ENCODE measurements at places on chromosomes 2 and 18. TPM values are rescaled to one million over a fixed set of nuclear protein-coding genes. Genes with fewer than 3 reads are reported as not detected.

The COLEC11 gene
- total RNA-seq: 0.21 TPM

GRCh38 chr2:171253900-171254650 is 93.4 kb upstream of the TLK1 start:
- H3K27ac ChIP-seq: no peak overlapping the region
- peaks cover 2% of the 10 kb centered on the region for H3K36me3 ChIP-seq
- H3K4me1 ChIP-seq: peaks cover 15% of the 10 kb centered on the region
- no peak for DNase-seq
- no peaks in the 10 kb centered on the region for H3K27me3 ChIP-seq

GRCh38 chr2:47521666-47522285 is 118.8 kb downstream of the MSH2 start:
- H3K36me3 ChIP-seq: no peaks in the 10 kb centered on the region
- no peaks in the 10 kb centered on the region for H3K27me3 ChIP-seq
- DNase-seq: no peak
- H3K4me1 ChIP-seq: peaks cover 22% of the 10 kb centered on the region

DNA sequence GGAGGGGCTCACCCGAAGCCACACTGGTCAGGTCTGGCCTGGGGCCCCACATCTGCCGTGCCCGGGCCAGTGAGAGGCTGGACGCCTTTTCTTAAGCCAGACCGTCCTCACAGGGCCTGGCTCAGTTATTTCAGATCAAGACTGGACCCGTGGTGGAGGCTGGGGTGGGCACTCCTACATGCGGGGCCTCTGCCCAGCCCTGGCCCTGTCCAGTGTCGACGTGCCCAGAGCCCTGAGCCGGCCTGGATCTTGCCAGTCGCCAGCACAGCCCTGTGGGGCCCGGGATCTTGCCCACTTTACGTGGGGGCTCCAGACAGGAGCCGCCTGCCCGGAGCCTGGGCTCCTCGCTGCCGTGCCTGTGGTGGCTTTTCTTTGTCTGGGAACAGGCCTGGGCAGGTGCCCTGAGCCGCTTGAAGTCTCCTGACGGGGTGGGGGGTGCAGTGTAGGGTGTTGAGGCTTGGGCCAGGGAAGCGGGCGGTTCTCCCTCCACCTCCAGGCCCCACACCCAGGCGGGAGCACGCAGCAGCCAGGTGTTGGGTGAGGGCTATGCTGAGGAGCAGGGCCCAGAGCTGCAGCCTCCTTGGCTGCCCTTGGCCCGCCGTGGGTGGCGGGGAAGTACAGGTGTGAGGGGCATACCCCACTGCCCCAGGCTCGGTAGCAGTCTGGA is 6.0 kb downstream of the GPC1 start:
- peaks cover 11% of the 10 kb centered on the region for H3K27me3 ChIP-seq
- peaks cover 5% of the 10 kb centered on the region for H3K4me1 ChIP-seq
- DNase-seq: no peak
- no peak overlapping the region for H3K27ac ChIP-seq

DNA sequence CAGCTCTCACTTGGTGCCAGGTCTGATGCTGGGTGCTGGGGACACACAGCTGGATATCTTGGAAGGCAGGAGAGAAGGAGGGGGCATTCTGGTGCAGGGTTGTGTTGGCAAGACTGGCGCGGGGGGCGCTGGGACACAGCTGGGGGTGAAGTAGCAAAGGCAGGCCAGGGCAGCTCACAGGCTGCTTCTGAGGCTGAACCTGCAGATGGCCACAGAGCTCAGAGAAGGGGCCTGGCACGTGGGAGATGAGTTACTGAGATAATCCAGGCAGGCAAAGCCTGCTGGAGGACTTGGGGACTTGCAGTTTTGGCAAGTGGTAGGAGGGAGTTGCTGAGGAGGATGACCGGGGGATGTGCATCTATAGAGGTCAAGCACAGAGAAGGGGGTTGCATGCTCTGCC is 16.2 kb upstream of the DGKD start:
- H3K27ac ChIP-seq: peak overlapping the region; percentile 72
- DNase-seq: no peak
- H3K27me3 ChIP-seq: no peaks in the 10 kb centered on the region
- no peaks in the 10 kb centered on the region for H3K36me3 ChIP-seq
- H3K4me1 ChIP-seq: peaks cover 19% of the 10 kb centered on the region

DNA sequence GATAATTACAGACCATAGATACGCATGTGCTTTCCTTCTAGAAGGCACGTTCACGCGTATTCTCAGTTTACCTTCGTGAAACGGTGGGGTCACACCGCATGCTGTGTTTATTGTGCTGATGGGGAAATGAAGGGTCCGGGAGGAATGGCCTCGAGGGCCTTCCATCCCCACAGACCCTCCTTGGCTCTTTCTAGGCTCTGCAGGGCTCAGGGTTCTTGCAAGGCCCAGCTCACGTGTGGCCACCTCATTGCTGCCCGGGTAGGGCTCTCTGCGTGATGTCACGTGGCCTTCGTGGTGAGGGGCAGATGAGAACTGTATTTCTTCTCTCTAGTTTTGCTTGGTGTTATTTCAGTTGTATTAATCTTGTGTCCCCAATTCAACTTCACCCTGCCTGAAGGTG is 133.5 kb upstream of the ALKAL2 start:
- H3K36me3 ChIP-seq: no peaks in the 10 kb centered on the region
- DNase-seq: no peak
- no peak overlapping the region for H3K4me3 ChIP-seq
- H3K27me3 ChIP-seq: peaks cover 25% of the 10 kb centered on the region
- no peaks in the 10 kb centered on the region for H3K4me1 ChIP-seq

DNA sequence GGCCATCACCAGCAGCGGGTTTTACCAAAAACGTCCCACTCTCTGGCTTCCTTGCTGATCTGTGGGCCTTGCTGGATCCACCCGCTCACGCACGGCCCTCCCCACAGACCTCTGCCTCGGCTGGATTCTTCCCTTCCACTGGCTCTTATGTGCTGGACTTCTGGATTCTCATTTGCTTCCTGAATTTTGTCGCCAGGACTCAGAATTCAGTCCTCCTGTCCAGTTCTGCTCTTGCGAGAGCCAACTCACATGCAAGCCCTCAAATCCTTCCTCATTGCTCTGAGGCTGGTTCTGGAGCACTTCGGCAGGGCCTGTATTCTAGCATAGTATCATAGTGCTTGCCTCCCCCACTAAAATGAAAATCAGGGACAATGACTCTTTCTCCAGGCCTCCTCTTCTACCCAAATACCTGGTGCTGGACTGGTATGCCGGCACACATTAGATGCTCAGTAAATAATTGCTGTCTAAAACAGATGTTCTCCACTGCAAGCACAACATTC is 115.5 kb downstream of the ATL2 start:
- H3K27ac ChIP-seq: no peak overlapping the region
- DNase-seq: no peak

DNA sequence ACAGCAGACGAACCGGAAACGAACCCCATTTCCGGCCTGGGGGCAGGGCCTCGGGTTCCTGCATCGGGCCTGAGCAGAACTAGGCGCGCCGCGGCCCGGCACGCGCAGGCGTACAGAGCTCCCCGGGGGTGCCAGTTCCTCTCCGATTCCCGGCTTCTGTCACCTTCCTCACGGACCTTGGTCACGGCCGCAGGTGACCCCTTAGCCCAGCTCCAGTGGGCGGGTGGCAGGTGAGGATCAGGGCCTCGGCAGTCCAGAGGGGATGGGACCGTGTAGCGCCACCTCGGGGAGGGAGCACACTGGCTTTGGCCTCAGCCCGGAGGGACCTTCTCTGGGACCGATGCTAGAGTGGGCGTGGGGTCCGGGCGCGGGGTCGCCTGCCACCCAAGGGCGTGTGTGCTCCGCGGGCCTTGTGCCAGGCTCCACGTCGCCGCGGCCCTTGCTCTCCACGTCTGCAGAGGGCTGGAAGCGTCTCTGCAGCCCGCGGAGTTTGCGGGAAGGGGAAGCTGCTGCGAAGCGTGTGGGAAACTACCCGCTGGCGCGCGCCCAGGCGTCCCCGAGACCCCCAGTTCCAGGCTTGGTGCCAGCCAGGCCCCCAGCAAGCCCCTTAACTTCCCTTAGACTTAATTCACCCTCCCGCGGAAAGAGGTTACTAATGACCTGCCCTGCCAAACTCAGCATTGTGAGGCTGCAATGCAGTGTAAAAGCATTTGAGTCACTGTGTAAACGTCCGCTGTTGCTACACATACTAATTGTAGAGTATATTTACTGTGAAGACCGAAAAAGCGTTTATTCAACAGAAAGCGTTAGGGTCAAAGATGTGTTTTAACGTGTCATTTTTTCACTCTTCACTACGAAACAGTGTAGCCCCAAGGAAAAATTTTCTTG is at the start of gene TRAPPC12:
TRAPPC12 (plus strand) TSS at position 48 of the 888 bp plus-strand sequence. CDS start 7,930 bp downstream, outside the sequence.
- DNase-seq: peak; percentile 93
- H3K27me3 ChIP-seq: no peaks in the 10 kb centered on the region
- peaks cover 46% of the 10 kb centered on the region for H3K4me1 ChIP-seq
- peak within 1 kb of the TSS; percentile 99 for H3K4me3 ChIP-seq
- H3K27ac ChIP-seq: peak within 1 kb of the TSS; percentile 95

GRCh38 chr2:156670104-156670503 is 233.9 kb downstream of the GPD2 start:
- H3K27ac ChIP-seq: no peak overlapping the region
- H3K4me1 ChIP-seq: no peaks in the 10 kb centered on the region
- H3K4me3 ChIP-seq: no peak overlapping the region
- H3K27me3 ChIP-seq: no peaks in the 10 kb centered on the region

GRCh38 chr2:38534746-38535403 is 67.9 kb downstream of the HNRNPLL start:
- no peaks in the 10 kb centered on the region for H3K36me3 ChIP-seq
- H3K27me3 ChIP-seq: peaks cover 44% of the 10 kb centered on the region

- peaks cover 59% of the 10 kb centered on the region for H3K27me3 ChIP-seq
- H3K27ac ChIP-seq: no peak overlapping the region
- DNase-seq: no peak
- no peaks in the 10 kb centered on the region for H3K36me3 ChIP-seq
- H3K4me3 ChIP-seq: no peak overlapping the region
Observed at GRCh38 chr2:44850016-44850415, 91.5 kb upstream of the SIX3 start.

DNA sequence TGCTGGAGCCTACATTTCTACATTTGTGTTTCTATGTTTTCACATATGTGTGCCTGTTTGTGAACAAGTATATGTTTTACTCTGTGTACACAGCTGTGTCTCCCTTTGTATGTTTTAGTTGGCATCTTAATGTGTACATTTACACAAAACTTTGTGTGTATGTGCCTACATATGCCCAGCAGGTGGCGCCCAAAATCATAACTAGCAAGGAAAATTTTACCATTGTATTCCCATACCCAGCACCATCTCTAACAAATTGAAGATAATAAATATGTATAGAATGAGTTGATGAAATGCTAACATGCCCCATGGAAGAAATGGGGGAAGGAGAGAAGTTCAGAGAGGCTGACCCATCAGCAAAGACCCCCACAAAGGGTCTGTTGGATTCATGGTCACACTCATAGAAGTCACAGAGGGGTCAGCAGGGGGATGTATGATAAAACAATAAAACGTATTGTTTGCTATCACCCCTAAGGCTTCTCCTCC is 48.1 kb downstream of the PKDCC start:
- peak; percentile 69 for DNase-seq
- no peaks in the 10 kb centered on the region for H3K27me3 ChIP-seq
- H3K36me3 ChIP-seq: peaks cover 6% of the 10 kb centered on the region
- no peak overlapping the region for H3K4me3 ChIP-seq

DNA sequence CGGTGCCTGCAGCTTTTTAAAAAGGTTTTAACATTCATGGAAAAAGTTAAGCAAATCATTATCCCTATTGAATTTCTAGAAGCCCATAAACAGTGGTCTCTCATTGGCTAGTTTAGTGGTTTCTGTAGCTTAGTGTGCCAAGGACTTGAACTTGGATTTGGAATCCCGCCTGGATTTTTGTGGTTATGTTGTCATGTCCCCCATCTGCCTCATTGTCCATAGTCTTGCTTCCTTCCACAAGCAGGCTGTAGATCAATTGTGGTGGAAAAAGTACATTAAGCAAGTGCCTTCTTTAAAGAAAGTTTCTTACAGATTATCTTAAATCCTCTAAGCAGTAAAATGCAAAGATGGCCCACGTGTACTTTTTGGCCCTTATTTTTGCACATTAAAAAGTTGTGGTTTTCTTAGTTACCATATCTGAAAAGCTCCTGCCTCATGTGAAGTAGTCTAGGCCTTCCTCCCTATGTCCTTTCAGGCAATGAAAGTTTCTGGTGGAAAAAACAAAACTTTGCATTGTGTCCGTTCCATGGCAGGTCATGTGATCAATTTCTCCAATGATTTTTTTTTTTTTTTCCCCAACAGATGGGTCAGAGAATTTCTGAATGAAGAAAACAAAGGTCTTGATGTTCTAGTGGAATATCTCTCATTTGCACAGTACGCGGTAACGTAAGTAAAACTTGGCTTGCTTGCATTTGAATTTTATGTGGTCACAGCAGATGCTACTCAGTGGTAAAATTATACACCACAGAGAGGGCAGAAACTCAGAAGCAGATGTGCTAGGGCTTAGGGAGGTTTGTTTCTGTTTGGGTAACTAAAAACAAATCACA is 158.9 kb downstream of the PRPF40A start:
- DNase-seq: no peak
- no peaks in the 10 kb centered on the region for H3K4me1 ChIP-seq
- H3K27ac ChIP-seq: no peak overlapping the region
- no peak overlapping the region for H3K4me3 ChIP-seq

DNA sequence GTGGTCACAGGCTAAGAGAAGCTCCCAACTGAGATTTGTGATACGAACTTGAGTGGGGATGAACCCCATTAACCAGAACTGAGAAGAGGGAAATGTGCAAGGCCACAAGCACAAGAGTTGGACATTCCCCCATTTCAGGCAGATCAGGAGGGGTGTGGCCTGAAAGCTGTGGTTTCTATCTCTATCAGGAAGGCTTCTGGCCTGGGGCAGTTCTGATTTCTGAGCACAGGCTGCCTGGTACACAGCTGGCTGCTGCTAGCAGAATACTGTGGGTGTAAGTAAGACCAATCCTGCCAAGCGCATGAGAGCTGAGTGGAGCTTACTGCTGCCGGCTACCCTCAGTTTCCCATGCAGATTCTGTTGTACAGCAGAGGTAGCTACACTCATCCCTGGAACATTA is 484.6 kb downstream of the SATB2 start:
- no peak overlapping the region for H3K4me3 ChIP-seq
- H3K36me3 ChIP-seq: peaks cover 1% of the 10 kb centered on the region
- no peaks in the 10 kb centered on the region for H3K4me1 ChIP-seq
- DNase-seq: no peak

DNA sequence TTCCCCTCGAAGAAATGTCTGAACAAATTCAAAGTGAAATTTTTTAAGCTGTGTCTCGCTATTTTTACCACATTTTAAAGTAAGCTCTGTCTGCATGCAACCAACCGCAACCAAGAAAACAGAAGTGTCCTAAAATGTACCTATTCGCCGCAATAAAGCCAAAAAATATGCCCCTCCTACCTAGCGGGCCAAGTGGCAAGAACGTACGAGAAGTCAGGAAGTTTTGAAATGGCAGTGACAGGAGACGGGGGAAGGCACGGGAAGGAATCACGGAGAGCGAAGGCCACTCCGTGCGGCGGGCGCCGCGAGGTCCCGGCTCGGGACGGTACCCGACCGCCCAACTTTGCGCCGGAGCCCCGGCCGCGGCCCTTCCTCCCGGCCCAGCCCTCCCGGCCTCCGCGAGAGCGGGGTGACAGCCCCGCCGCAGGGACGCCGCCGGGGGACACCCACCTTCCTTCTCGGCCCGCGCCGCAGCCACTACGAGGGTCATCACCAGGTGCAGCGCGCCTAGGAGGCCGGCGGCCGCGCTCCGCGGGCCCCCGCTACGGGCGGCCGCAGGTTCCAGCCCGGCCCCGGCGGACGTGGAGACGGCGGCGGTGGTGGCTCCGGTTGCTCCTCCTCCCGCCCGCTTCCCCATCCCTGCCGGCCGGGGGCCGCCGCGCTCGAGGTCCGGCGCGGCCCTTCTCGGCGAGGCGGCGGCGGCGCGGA is 568 bp downstream of the TMEM131 start:
- DNase-seq: peak; percentile 63
- peak overlapping the region; percentile 86 for H3K27ac ChIP-seq
- H3K36me3 ChIP-seq: peaks cover 3% of the 10 kb centered on the region
- H3K4me3 ChIP-seq: peak overlapping the region; percentile 94
- peaks cover 37% of the 10 kb centered on the region for H3K4me1 ChIP-seq
- no peaks in the 10 kb centered on the region for H3K27me3 ChIP-seq

All from activated T-cell treated with anti-CD3 and anti-CD28 coated beads, Interleukin-2, amount 50 U/mL, for 72 hours (primary cell).